CD4-positive, CD25-positive, alpha-beta regulatory T cell (primary cell): ENCODE measurements at places on chromosomes 7 and 10.

- H3K27me3 ChIP-seq = no peaks in the 10 kb centered on the region
- no peak overlapping the region for H3K4me3 ChIP-seq
- no peak overlapping the region for H3K27ac ChIP-seq
- H3K4me1 ChIP-seq = no peaks in the 10 kb centered on the region
These were observed 23.6 kb downstream of the SLC35B4 start for GRCh38 chr7:134293002-134293740.

DNA sequence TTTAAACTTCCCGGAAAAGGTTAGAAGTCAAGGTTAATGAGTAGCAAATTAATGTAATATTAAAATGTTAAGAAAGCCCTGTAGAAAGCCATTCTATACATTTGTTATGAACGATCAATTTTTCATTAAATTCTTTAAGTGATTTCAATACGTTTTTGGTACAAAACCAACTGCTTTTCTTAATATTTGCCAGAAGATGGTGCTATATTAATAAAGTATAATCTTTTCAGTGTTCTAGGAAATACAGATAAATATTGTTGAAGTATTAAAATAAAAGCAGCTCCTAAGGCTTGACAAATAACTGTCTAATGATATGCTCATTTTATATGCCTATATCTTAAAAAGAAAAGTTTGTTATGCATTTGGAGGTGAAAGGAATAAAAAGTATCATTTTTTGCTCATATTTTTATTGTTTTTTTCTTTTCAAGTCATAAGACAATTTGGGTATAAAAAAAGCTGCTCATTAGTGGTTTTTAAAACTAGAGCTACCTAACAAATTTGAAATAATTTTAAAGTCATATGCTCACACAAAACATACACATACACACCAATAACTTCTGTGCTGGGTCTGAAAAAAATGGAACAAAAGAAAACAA lies 130.3 kb upstream of the POT1 start:
- no peaks in the 10 kb centered on the region for H3K4me1 ChIP-seq
- no peaks in the 10 kb centered on the region for H3K27me3 ChIP-seq
- no peak for DNase-seq
- no peaks in the 10 kb centered on the region for H3K36me3 ChIP-seq
- no peak overlapping the region for H3K27ac ChIP-seq

DNA sequence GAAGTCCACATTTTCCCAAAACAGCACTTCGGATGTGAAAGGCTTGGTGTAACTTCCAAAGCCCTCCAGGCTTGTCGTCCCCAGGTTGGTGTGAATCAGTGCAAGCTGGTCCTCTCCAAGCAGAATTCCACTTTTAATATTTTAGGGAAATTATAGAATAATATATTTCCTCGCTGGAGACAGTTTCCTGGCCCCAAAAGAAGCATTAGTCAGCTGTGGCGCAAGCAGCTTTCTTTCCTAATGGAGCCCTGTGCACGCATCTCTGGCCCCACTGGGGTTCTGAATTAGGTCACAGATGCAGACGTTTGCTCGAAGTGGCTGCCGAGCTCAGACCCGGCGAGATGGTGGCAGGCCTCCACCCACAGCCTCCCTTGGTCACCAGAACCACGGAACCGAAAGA lies 33.3 kb upstream of the MNX1 start:
- DNase-seq = no peak
- H3K4me1 ChIP-seq = no peaks in the 10 kb centered on the region
- no peak overlapping the region for H3K27ac ChIP-seq
- no peaks in the 10 kb centered on the region for H3K36me3 ChIP-seq
- H3K4me3 ChIP-seq = no peak overlapping the region

GRCh38 chr10:10849306-10849705 lies 168.4 kb upstream of the CELF2 start:
- no peak for DNase-seq
- no peak overlapping the region for H3K27ac ChIP-seq
- no peaks in the 10 kb centered on the region for H3K36me3 ChIP-seq
- H3K4me1 ChIP-seq = no peaks in the 10 kb centered on the region
- H3K27me3 ChIP-seq = peaks cover 9% of the 10 kb centered on the region

DNA sequence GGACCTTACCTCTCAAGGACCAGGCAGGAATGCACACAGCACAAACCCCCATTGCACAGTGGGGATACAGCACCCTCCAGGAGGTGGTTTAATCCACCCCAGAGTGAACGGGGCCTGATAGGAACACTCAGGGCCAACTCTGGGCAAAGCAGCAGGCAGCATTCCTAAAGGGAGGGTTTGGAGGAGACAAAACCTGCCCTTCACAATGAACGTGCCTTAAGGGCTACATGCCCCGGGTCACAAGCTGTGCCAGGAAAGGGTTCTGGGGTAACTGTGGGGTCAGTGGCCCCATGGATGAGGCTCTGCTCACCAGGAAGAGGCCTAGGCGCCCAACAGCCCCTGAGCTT lies 1.1 kb downstream of the GPRIN2 start:
- H3K36me3 ChIP-seq = no peaks in the 10 kb centered on the region
- no peaks in the 10 kb centered on the region for H3K4me1 ChIP-seq

GRCh38 chr7:16604054-16604453 lies 41.5 kb downstream of the ANKMY2 start:
- DNase-seq = no peak
- H3K27me3 ChIP-seq = no peaks in the 10 kb centered on the region
- no peaks in the 10 kb centered on the region for H3K4me1 ChIP-seq
- no peak overlapping the region for H3K27ac ChIP-seq

GRCh38 chr7:106736508-106737201 lies 75.7 kb upstream of the CCDC71L start:
- H3K27ac ChIP-seq = no peak overlapping the region
- H3K27me3 ChIP-seq = no peaks in the 10 kb centered on the region
- no peaks in the 10 kb centered on the region for H3K4me1 ChIP-seq
- no peaks in the 10 kb centered on the region for H3K36me3 ChIP-seq

DNA sequence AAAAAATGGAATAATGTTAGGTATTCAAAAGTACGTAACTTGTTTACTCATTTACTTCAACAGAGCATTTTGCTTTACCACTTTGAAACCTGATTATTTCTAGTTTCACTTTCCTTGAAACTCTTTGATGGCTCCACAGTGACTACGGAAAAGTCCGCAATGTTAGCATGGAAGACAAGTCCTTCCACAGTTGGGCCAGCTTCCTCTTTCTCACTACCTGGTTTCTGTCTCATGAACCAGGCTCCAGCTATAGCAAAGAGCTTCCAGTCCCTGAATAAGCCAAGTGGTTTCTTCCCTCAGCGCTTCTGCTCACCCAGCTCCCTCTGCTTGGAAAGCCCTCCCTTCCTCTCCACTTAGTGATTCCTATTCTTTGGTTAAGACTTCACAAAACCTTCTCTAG lies 44.8 kb upstream of the SLC16A12 start:
- no peak for DNase-seq
- H3K4me1 ChIP-seq = no peaks in the 10 kb centered on the region
- no peak overlapping the region for H3K27ac ChIP-seq
- H3K4me3 ChIP-seq = no peak overlapping the region

DNA sequence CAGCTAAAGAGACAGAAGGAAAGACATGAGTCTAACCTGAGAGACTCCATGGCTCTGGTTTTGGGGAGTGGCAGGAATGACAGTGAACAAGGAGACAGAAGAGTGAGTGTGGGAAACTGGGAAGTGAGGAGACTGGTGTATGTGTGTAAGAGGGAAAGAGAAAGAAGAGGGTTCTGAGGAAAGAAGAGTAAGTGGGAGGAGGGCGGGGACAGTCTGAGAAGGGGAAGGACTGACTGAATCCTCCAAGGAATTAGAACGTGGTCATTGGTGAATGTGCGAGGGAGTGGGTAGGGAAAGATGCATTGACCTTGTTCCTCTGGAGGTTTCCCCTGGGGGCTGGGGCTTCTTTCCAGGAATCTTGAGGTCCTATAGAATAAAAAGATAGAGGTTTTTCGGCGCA lies 26.6 kb downstream of the WNT8B start:
- DNase-seq = no peak
- H3K36me3 ChIP-seq = peaks cover 66% of the 10 kb centered on the region
- H3K27me3 ChIP-seq = no peaks in the 10 kb centered on the region
- no peak overlapping the region for H3K27ac ChIP-seq
- no peak overlapping the region for H3K4me3 ChIP-seq

GRCh38 chr10:23556727-23557440 lies 118.0 kb downstream of the OTUD1 start:
- H3K36me3 ChIP-seq = no peaks in the 10 kb centered on the region
- no peak for DNase-seq
- H3K4me1 ChIP-seq = no peaks in the 10 kb centered on the region
- no peak overlapping the region for H3K27ac ChIP-seq
- peaks cover 4% of the 10 kb centered on the region for H3K27me3 ChIP-seq

DNA sequence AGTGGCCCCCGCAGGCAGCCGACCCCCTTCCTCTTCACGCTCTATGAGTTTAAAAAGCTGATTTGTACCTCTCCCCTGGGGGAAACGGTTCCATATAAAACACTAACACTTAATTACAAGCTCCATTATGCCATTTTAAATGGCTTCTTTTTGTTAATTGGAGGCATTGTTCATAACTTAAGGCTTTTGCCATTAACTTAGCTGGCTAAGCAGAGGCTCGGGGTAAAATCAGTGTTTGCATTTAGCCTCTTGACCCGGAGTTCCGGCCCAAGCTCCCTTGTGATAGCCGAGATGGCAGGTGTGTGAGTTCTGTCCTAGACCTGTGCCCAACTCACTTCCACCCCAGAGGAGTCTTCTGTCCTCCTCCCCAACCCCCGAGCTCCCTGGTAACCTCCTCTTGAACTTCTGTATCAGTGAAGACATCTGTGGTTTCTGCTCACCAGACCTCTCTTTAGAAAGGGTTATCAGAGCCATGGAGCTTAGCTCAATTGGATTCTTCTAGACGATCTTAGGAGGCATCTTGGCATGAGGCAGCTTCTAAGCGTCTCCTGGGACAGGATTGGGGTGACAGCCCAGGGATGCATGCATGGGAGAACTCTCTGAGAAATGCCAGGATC lies 34.2 kb upstream of the SH2B2 start:
- no peak for DNase-seq
- no peaks in the 10 kb centered on the region for H3K27me3 ChIP-seq
- H3K27ac ChIP-seq = no peak overlapping the region
- H3K4me1 ChIP-seq = no peaks in the 10 kb centered on the region
- H3K36me3 ChIP-seq = no peaks in the 10 kb centered on the region

- DNase-seq = no peak
- H3K27me3 ChIP-seq = no peaks in the 10 kb centered on the region
- H3K4me3 ChIP-seq = no peak overlapping the region
- peaks cover 6% of the 10 kb centered on the region for H3K4me1 ChIP-seq
- H3K36me3 ChIP-seq = no peaks in the 10 kb centered on the region
These were observed 64.7 kb downstream of the PIK3AP1 start for GRCh38 chr10:96655461-96656197.

DNA sequence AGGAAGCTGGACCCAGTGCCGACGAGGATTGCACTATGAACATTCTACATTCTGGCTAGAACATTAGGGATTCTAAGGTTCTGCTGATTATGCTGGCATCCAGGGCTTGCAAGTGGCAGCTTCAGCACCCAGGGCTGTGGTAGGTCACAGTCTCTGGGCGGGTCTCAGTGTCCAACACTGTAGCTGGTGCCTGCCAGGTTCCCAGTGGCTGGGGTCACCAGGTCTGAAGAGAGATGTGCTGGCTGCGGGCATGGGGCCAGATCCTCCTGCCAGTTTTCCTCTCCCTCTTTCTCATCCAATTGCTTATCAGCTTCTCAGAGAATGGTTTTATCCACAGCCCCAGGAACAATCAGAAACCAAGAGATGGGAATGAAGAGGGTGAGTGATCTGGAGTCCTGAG lies at the start of gene PTTG1IP2:
Gene PTTG1IP2 (plus strand): TSS at position 86 of the 400 bp plus-strand sequence. CDS start 148 bp downstream, at position 234.
- no peaks in the 10 kb centered on the region for H3K27me3 ChIP-seq
- no peak within 1 kb of the TSS for H3K4me3 ChIP-seq

DNA sequence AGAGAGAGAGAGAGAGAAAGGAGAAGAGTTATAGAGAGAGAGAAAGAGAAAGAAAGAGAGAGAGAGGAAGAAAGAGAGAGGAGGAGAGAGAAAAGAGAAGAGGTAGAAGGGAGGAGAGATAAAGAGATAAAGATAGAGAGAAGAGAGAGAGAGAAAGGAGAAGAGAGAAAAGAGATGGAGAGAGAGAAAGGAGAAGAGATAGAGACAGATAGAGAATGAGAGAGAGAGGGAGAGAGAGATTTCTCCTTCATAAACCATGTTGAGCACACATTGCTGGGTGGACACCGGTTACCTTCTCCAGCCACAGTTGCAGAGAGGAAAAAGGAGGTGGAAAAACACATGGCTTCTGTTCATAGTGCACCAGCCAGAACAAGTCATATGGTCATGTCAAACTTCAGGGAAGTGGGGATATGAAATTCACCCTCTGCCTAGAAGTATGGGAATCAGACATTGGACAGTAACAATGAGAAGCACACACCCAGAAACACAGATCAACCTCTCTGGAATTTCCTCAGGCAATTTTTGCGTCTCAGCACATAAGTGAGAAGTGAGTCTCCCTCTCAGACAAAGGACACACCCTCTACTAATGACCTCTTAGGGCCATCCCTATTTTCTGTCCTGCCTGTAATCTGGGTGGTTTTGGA lies 172.5 kb upstream of the SVIL start:
- DNase-seq = no peak
- H3K27ac ChIP-seq = no peak overlapping the region
- no peaks in the 10 kb centered on the region for H3K4me1 ChIP-seq

- no peak for DNase-seq
- H3K4me3 ChIP-seq = no peak overlapping the region
These were observed 58.7 kb upstream of the BTRC start for GRCh38 chr10:101295261-101295660.

- no peak overlapping the region for H3K27ac ChIP-seq
- DNase-seq = peak; percentile 25
- no peaks in the 10 kb centered on the region for H3K4me1 ChIP-seq
- H3K27me3 ChIP-seq = no peaks in the 10 kb centered on the region
- H3K36me3 ChIP-seq = peaks cover 63% of the 10 kb centered on the region
These were observed 14.8 kb downstream of the ZSCAN25 start for GRCh38 chr7:99631295-99632109.
